GOT3 (cell line): ENCODE measurements at places on chromosomes 11 and 22.

GRCh38 chr22:37561212-37562048 is 1.1 kb downstream of the CDC42EP1 start:
- peak; percentile 30 for DNase-seq

GRCh38 chr11:58629857-58630256 is 7.4 kb downstream of the CNTF start:
- DNase-seq = no peak

DNA sequence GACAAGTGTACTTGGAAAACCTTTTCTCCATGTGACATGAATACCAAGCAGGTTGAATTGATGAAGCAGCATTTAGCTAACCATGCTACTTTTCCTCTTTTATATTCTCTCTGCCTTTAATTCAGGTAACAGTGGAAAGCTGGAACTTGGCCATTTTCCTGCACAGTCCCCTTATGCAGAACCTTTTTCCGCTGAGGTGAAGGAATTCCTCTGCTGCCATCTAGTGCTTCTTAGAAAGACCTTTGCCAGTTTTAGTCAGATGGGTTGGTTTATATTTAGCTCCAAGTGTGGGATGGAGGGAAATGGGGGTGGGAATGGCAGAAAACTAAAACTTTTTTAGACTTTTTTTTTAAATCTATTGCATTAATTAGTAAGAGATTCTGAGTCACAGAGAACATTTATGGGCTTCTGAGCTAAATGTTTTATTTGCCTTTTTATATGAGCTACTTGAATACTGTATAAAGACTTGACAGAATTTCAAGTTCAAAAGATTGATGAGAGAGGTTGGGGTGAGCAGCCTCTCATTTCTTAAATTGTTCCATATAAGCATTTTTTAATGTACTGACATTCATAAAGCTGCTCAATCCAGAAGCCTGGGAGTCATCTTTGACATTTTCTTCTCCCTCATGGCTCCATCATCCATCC is 153.9 kb upstream of the ZC3H12C start:
- DNase-seq = no peak

DNA sequence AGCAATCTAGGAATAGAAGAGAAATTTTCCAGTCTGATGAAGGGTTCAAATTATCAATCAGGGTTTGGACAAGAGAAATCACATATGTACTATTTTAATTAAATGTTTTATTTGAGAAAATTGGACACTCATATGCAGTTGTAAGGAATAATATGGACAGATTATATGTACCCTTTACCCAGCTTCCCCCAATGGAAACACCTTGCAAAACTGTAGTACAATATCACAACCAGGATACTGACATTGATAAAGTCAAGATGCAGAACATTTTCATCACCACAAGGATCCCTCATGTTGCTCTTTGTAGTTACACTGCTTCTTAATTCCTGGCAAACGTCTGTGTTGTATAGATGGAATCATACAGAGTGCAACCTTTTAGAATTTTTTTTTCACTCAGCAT is 1.4 kb upstream of the LIPT2 start:
- no peak for DNase-seq

- no peak for DNase-seq
Observed at GRCh38 chr11:78715639-78716311, 141.1 kb upstream of the NARS2 start.

DNA sequence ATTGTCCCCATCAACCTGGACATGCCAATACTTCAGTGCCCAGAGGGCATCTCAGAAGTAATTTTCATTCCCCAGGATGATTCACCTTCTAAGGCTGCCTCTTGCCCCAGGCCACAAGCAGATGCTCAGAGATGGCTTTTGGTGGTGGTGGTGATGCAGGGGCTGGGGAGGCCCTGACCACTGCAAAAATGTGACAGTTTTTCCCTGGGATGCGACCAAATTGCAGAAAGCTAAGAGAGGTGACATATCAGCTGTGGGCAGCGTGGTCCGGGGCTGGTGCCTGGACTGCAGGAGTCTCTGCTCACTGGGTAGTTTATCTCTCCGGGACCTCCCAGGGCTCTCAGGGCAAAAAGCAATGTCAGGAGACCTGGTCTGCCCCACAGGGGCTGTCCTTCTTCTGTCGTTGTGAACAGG is 39.7 kb upstream of the ACCSL start:
- DNase-seq = no peak

- DNase-seq = no peak
Observed at GRCh38 chr11:116217006-116217405, 555.8 kb downstream of the BUD13 start.

- no peak for DNase-seq
Observed at GRCh38 chr11:45534132-45534531, 131.3 kb downstream of the CHST1 start.

DNA sequence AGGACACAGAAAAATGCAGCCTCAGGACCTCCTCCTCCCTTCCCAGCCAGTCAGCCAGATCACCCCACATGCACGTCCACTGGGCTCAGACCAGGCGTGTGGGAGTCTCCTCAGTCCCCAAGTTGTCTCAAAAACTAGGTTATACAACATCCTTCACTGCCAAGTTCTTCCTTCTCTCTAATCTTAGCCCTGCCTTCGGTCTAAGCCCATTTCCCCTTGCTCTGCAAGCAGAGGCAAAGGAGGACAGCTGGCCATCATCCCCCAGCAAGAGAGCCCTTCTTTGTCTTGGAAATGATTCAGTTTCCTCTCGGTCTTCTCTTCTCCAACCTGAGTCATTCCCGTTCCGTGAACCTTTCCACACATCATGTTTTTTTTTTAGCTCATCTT is 14.0 kb upstream of the NRGN start:
- no peak for DNase-seq

- no peak for DNase-seq
Observed at GRCh38 chr22:44567846-44568493, 69.9 kb upstream of the RTL6 start.

- DNase-seq = no peak
Observed at GRCh38 chr11:65578667-65579066, 2.8 kb downstream of the EHBP1L1 start.

DNA sequence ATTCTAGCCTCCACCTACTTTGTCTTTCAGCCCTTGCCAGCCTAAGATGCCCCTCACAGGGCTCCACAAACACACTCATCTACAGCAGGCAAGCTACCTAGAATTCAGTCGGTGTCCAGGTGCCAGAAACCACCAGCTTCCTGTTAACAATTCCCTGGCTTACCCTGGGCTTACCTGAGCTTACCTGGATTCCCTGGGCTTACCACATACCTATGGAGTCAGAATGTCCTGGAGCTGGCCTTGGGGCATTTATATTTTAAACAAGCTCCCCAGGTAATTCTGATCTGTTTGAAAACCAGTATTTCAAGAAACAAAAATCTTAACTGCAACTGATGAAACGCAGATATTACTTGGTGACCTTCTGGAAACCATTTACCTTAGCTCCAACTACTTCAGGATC is 123.6 kb downstream of the SLC1A2 start:
- DNase-seq = no peak

- no peak for DNase-seq
Observed at GRCh38 chr11:70141486-70142220, 61.4 kb upstream of the FADD start.

GRCh38 chr11:103530257-103530656 is 421.0 kb downstream of the DYNC2H1 start:
- DNase-seq = no peak

- DNase-seq = no peak
Observed at GRCh38 chr11:76252631-76253070, 46.3 kb upstream of the WNT11 start.

- DNase-seq = no peak
Observed at GRCh38 chr11:8365216-8365941, 101.7 kb upstream of the LMO1 start.

- DNase-seq = no peak
Observed at GRCh38 chr11:10122326-10123197, 171.5 kb downstream of the SBF2 start.

DNA sequence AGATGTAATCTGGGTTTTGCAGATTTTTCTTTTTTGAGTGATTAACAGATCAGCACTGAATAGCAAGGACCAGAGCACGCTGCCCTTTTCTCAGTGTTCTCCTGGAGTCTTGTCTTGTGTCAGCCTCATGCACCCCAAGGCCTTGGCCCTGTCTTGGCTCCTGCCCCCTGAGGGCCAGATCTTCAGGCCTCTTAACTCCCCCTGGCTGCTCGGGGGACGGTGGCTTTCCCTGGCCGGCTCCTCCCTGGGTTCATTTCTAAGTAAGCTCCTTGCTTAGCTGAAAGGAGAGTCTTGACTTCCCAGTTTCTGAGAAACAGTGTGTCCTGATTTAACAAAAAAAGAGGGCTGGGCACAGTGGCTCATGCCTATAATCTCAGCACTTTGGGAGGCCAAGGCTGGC is 1139.3 kb downstream of the BRD1 start:
- no peak for DNase-seq

DNA sequence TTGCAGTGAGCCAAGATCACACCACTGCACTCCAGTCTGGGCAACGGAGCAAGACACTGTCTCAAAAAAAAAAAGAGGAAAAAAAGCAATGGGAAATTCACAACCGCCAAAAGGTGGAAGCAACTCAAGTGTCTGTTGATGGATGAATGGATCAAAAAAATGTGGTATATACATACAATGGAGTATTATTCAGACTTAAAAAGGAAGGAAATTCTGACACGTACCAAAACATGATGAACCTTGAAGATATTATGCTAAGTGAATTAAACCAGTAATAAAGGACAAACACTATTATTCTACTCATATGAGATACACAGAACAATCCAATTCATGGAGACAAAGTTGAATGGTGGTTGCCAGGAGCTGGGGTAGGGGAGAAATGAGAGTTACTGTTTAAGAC is 40.9 kb downstream of the FAM168A start:
- DNase-seq = no peak

- DNase-seq = no peak
Observed at GRCh38 chr11:116721988-116722387, 50.8 kb downstream of the BUD13 start.

DNA sequence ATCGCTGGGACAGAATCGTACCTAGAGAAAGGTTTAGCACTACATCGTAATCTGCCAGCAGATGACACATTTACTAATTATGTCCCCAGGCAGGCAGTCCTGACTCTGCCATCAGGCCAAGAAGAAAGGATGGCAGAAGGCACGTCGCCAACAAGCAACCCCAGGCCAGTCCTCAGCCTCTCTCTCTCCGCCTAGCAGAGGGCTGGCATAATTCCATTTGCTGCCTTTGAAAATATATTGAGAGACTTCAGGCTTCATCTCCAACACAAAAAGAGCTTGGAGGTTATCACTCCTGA is 1517.0 kb downstream of the TBC1D22A start:
- DNase-seq = no peak

DNA sequence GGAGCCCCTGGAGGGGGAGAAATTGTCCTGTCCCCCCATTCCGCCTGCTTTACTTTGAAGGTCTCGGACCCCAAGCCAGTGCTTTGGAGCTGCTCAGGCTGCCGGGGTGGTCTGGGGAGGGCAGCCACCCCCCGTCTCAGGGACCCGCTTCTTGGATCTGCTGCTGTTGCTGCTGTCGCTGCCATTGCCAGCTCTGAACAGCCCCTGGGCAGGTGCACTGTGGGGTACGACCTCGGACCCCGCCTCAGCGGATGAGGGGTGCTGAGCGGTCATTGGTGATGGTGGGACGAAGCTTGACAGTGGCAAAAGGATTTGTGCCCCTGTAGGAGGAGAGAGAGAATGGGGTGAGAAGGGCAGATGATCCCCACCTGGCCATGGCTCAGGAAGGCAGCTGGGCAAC is 1.1 kb upstream of the SLC16A8 start:
- no peak for DNase-seq

DNA sequence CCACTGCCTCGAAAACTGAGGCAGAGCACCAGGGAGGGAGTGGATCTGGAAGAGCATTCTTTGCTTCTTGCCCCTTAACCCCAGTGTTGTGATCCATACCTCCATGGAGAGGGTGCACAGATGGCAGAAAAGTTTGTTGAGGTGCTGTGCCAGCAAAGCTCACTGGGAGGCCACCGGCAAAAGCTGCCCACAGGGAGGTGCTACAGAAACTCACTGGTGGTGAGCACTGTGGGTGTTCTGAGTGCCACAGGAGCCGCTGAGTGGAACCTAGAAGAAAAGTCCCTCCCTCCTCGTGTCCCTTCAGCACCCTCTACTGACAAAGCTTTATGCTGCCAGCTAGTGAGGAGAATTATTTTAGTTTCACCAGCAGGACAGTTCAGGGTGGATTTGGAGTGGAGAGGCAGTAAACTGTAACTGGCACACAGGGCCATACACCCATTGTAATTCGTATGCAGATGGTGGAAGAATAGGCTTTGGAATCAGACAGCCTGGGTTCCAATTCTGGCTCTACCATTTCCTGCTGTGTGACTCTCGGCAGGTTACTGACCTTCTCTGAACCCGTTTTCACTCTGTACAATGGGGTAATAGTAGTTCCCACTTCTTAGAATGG is 84.6 kb downstream of the SWAP70 start:
- DNase-seq = no peak

GRCh38 chr11:90192869-90193582 is 29.8 kb downstream of the CHORDC1 start:
- no peak for DNase-seq

GRCh38 chr11:9688716-9689511 is 25.0 kb downstream of the SWAP70 start:
- DNase-seq = no peak

- DNase-seq = no peak
Observed at GRCh38 chr11:85517272-85517671, 109.9 kb downstream of the DLG2 start.

DNA sequence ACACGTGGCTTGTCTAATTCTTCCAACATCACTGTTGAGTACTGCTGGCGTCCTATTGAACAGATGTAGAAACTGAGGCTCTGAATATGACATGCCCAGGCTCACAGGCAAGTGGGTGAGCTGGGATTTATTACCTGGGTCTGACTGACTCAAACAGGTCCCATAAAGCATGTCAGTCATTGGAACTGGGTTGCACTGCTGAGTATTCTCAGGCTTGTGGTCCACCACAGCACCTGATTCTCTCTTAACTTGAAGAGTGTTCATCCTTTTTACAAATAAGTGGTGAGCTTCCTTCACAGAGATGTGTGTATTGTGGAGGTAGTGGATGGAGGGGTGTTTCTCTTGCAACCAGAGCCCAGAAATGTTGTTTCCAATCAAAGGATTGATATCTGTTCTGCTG is 44.5 kb downstream of the SC5D start:
- DNase-seq = no peak

- DNase-seq = no peak
Observed at GRCh38 chr11:6413791-6414201, 5.1 kb downstream of the APBB1 start.

DNA sequence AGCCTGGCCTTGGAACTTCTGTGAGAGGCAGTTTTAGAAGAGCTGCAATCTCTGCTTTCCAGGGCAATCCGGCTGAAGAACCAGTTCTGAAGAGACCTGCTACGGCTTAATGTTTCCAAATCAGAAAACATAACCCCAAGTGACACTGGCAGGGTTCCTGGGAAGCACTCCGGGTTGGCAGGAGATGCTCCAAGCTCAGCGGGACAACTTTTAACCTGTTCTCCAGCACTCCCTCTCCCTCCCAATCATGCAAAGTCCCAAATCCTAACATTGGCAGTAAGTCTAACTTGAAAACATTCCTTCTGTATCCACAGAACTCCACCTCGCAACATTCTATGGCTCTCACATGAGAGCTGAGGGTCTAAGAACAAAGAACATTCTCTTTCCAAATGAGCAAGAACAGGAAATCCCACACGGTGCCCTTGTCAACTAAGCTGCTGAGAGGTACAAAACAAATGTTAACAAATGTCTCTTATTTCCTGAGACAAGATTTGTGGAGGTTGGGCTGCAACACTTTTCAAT is 48.5 kb upstream of the MN1 start:
- DNase-seq = no peak
